CD4-positive, alpha-beta T cell treated with Interleukin-15 for 4 hours (primary cell): ENCODE measurements at places on chromosomes 7 and 10.

- no peak for DNase-seq
Measured at GRCh38 chr7:69078997-69079769, 519.1 kb upstream of the AUTS2 start.

GRCh38 chr7:359226-359765, 69.3 kb downstream of the FOXL3 start:
- DNase-seq: no peak

DNA sequence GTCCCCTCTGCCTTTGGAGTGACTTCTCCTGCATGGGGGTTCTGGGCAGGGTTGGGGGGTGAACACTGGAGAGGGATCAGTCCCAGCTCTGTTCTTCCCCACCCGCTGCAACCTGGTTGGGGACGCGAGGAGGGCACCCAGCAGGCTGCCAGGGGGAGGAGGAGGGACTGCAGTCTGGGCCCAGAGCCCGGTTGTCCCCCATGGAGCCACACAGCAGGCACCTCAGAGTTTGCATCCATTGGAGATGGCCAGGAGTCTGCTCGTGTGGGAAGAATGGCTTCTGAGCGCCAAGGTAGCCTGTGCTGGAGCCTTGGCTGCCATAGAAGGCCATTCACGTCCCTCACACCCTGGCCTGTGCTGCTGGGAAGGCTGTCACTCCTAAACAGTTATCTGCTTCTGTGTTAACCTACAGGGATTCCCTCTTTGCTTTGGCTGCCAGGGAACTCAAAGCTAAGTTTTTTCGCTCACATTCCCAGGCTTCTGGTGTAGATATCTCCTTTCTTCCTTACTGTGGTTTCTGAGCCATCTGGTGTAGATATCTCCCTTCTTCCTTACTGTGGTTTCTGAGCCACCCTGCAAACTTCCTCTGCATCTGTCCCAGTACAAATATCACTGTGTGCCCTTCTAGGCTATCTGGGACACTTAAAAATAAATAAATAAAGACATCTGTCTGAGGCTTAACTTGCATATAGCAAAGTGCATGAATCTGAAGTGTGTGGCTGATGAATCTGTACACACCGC, 133.7 kb downstream of the LHPP start:
- no peak for DNase-seq

GRCh38 chr7:5779141-5779540, 2.3 kb downstream of the RNF216 start:
- DNase-seq: no peak
